Stimulated activated naive CD4-positive, alpha-beta T cell treated with Interleukin-2 at 50 U/mL for 16 hours (primary cell): ENCODE measurements at places on chromosomes 13 and 19.
A peak's percentile ranks its signal among the peaks of the same experiment; 100 is the strongest.

GRCh38 chr19:48206397-48207093 is 36.1 kb downstream of the ZSWIM9 start:
- DNase-seq = no peak

DNA sequence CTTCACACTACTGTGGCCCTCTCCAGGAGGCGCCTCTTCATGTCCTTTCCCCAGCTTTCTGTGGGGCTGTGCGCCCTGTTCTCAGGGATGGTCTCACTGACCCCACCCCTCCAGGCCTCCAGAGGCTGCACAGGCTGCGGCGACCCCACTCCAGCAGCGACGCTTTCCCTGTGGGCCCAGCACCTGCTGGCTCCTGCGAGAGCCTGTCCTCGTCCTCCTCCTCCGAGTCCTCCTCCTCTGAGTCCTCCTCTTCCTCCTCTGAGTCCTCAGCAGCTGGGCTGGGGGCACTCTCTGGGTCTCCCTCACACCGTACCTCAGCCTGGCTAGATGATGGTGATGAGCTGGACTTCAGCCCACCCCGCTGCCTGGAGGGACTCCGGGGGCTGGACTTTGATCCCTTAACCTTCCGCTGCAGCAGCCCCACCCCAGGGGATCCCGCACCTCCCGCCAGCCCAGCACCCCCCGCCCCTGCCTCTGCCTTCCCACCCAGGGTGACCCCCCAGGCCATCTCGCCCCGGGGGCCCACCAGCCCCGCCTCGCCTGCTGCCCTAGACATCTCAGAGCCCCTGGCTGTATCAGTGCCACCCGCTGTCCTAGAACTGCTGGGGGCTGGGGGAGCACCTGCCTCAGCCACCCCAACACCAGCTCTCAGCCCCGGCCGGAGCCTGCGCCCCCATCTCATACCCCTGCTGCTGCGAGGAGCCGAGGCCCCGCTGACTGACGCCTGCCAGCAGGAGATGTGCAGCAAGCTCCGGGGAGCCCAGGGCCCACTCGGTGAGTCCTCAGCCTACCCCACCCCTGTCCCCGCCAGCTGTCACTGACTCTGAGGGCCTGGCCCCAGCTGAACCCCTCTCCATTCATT is 11.2 kb downstream of the ARHGAP33 start:
- DNase-seq = no peak

GRCh38 chr13:84439108-84439507 is 556.8 kb upstream of the SLITRK1 start:
- no peak for DNase-seq

DNA sequence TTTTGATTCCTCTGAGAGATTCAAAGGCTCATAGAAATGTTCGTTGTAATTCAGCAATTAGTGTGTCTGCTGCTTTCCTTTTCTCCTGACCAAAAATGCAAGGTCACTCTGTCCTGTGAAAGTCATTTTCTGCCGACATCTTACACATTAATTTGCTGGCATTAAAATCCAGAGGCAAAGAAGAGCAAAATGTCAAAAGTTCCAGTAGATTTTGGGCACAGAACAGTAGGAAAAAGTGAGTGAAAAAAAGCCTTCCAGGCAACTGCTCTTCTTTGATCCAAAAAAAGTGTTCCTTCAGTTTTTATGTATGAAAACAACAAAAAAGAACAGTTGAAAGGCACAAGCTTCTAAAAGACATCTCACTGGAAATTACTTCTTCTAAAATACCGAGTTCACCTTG is 413.8 kb downstream of the FOXO1 start:
- no peak for DNase-seq

GRCh38 chr13:30006246-30006645 is 155.8 kb upstream of the UBL3 start:
- no peak for DNase-seq

- DNase-seq = no peak
Observed at GRCh38 chr19:35350591-35350990, 2.9 kb downstream of the FFAR1 start.

- DNase-seq = peak; percentile 72
Observed at GRCh38 chr19:862581-863314, 3.3 kb downstream of the CFD start.

- no peak for DNase-seq
Observed at GRCh38 chr19:1428738-1429391, 9.3 kb upstream of the RPS15 start.
